HepG2 (cell line): ENCODE measurements at places on chromosomes 7 and 10. TPM values are rescaled to one million over a fixed set of nuclear protein-coding genes. Genes with fewer than 3 reads are reported as not detected.

- no peak for DNase-seq
Observed at GRCh38 chr10:8245131-8245813, 190.8 kb downstream of the GATA3 start.

- DNase-seq, result no peak
Observed at GRCh38 chr10:3264161-3264761, 91.7 kb upstream of the PITRM1 start.

DNA sequence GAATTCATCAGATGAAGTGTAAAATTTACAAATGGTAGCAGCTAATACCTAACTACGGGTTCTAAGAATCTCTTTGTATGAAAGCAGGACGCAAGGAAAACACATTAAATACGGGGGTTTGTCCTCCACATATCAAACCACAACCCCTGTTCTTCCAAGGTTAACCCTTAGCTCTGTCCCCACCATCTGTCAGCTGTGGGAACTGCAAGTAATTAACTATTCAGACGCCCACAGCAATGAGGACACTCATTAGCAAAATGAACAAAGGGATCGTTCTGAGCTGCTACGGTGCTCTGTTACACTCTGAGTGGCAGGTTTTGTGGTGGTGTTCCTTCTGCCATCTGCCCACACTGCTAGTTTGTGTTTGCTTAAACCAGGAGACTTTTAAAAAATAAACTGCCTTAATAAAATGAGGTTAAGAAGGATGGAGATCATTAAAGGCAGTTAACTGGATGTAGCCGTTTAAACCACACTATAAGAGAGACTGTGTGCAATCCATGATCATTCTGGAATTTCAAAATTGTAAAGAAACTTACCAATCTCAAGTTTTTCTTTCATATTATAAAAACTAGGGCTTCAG is 51.4 kb downstream of the C10orf67 start:
- DNase-seq, result peak; percentile 53

- DNase-seq, result no peak
Observed at GRCh38 chr7:44530990-44531389, 10.1 kb downstream of the NPC1L1 start.

DNA sequence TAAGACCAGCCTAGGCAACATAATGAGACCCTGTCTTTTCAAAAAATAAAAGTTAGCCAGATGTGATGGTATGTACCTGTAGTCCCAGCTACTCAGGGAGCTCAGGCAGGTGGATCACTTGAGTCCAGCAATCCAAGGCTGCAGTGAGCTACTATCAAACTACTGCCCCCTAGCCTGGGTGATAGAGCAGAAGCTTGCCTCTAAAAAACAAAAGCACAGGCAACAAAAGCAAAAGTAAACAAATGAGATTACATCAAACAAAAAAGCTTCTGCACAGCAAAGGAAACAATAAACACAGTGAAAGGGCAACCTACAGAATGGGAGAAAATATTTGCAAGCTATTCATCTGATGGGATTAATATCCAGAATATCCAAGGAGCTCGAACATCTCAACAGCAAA is 65.4 kb downstream of the FANK1 start:
- DNase-seq, result no peak

- no peak for DNase-seq
Observed at GRCh38 chr10:54372179-54372578, 428.9 kb downstream of the PCDH15 start.

DNA sequence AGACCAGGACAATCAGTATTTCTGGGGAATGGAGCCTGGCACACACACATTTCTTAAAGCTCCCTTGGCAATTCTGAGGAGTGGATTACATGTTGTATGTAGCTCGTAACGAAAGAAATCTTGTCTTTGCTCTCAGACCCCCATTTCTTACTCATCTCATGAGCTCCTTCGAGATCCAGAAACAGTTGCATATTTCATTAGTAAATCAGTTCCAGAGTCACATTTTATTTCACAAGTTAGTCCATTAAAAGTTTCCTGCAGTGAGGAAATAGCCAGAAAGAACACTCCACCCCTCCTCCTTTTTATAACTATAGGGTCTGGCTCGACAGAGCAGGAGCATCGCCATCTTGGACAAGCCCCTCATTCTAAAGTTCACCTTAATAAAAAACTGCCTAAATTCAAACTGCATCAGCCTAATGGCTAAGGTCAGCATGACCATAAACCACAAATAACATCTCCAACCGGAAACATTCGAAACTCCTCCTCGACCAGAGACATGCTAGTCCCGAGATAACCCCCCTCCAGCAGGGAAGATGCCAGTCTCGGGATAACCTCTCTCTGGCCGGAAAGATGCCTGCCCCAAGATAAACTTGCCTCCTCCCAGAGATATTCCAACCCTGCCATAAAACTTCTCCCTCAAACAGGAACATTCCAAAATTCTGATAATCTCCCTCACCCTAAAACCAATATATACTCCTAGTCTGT is 7.4 kb downstream of the EGFR start:
- no peak for DNase-seq

EIF5AL1 gene
- 0.14 and 0.22 TPM in 2 replicates for total RNA-seq

GRCh38 chr10:58718596-58718995 is 205.9 kb downstream of the BICC1 start:
- DNase-seq, result no peak

GRCh38 chr10:81873932-81874816 is 820 bp upstream of the NRG3 start:
- DNase-seq, result no peak

DNA sequence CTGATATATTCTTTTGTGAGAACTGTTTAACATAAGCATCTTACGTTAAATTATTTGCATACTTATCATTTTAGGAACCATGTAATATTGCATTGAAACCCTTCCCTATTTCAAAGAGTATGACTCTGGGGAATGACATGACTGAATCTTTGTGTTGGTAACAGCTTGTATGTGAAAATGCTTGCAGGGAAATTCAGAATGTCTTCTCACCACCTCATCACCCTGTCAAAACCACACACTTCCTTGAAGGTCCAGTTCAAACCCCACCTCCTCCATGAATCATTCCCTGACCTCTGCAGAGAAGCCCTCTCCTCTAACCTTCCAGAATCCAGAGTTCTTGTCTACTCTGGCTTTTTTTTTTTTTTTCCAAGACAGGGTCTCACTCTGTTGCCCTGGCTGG is 26.3 kb upstream of the NKX2-3 start:
- DNase-seq, result no peak

DNA sequence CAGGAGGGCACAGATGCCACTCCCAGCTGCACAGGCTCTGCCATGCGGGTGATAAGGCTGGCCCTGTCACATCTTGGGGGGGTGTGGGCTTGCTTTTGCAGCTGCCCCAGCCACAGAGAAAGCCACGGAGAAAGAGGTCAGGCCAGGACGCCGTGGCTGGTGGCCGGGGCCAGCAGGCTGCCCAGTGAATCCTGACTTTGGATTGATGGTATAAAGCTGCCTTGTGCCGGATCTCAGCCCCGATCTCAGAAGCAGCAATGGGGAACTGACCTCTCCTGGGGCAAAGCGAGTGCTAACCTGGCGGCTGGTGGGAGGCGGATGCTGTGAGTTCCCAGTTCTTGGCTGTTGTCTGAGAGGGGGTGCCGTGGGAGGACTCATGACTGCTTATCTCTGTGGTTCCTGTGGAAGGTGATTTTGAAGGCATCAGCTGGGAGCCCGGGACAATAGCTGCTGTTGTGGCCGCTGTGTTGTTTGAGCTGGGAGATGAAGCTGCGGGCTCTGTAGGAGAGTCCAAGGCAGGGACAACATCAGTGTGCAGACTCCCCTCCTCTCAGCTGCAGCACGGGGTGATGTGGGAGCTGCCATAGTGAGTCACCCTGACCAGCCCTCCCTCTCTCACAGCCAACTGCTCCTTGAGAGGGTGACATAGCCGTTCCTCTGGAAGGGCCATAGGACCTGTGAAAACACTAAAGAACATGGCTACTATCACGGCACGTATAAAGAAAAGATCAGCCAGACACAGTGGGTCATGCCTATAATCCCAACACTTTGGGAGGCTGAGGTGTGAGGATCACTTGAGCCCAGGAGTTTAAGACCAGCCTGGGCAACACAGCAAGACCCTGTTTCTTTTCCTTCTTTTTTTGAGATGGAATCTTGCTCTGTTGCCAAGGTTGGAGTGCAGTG is 17.0 kb downstream of the IL15RA start:
- DNase-seq, result no peak

DNA sequence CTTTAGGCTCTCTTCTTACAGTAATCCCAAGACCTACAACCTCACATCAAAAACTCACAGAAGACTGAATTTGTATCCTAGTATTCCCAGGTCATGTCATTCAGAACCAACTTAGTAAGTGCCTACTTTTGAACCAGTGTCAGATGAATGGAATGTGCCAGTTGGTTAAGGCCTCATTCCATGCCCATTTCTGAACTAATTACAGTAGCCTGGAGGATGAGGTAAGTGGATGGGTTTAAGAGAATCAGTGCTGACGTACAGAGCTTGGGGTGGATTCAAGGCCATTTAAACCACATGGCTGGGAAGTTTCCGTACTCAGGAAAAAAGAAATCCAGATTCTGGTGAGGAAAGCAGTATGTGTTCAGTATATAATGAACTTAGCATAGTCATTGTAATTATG is 21.9 kb upstream of the FOXP2 start:
- DNase-seq, result no peak

DNA sequence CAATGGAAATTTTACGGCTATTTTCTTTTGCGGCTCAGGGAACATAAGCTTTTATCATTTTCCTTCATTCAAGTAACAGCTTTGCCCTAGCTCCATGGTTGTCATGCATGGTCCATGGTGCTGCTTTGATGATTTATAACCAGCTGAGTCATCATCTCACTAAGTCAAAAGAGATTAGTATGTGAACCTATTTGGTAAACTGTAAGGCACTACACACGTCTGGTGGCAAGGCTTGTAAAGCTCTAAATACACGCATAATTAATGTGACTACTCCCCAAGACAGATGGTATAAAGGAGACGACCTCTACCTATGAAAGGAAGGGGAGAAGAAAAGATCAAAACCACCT is 340.2 kb downstream of the KCNMA1 start:
- DNase-seq, result no peak

GRCh38 chr10:61183967-61184366 is 240.0 kb upstream of the RHOBTB1 start:
- no peak for DNase-seq

GRCh38 chr7:141584935-141585334 is 33.7 kb downstream of the AGK start:
- DNase-seq, result no peak

DNA sequence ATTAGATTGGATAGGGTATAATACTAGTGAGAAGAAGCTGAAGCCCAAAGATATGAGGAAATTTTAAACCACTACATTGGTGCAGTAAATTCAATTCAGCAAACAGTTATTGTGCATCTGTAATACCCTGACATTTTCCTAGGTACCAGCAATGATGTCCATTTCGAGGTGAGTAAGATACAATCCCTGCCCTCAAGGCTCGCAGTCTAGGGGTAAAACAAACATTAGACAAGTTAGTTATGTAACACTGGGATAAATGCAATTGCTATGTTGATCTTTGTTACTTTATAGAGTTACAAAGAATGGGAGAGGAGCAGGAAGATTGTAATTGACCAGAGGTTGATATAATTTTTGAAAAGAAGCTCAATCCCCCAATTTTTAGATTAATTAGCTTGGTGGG is 168.1 kb downstream of the PRKG1 start:
- DNase-seq, result no peak

DNA sequence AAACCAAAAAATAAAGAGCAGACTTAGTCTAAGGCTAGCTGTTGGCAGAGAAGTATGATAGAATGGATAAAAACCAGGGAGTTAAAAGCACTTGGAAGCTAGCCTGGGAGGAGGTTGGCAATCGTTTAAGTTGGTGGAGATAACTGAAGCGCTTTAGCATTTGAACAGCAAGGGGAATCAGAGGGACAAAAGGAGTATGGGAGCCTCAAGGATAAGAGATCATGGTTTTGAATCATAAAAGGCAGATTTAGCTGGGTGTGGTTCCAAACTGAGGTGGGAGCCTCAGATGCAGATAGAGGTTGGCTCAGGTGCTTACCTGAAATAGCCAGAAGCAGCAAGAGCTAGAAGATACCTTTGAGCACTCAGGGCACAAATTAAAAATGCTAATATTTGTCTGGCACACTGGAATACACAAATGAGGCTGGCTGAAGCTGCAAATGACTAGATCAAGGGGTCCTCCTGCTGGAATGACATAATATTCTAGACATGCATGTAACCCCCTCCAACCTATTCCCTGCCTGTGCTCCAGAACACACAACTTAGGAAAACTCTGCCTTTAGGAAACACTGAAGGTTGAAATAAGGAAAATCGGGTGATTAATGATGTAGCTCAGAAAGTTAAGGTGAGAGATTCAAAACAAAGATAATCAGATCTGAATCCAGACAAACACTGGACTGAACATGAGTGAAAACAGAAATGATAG is 372.3 kb upstream of the LRRN3 start:
- DNase-seq, result no peak

- DNase-seq, result no peak
Observed at GRCh38 chr7:98599886-98600285, 17.2 kb upstream of the NPTX2 start.

DNA sequence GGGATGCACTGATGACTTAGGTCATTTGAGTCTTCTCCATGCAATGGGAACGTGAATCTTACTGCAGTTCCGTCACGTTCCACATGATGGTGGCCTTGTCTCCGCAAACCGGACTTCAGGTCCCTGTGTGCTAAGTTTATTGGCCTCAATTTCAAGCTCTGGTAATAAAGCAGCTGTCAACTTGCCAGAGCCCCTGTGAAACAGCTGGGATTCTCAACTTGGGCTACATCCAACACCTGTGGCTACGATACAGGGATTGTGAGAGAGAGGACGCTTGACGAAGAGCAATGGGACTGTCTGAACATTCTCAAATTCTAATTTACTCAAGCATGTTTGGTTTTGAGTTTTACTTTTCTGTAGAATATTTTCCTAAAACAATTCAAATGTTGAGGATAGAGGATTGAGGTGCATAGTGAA is 174.2 kb downstream of the PTN start:
- peak; percentile 26 for DNase-seq

DLX6 gene
- total RNA-seq, result 4.5 and 5.5 TPM in 2 replicates

PDE1C gene
- total RNA-seq, result not detected in 2 replicates

DNA sequence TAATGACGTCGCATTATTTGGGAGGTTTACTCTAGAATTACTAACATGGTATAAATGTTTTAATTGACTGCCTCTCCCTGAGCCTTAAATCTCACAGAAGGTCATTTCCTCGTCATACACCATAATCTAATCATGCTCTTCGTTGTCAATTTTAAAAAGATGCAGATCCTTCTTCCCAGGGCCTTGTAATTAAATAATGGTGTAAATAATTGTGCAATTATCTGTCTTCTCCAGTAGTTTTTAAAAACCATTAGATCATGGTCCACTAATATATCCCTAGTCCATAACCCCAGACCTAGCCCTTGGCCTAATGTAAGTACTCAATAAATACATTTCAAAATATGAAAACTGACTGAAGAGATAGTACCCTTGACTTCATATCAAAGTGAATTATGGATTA is 181.5 kb upstream of the GNAI1 start:
- no peak for DNase-seq

PNLIPRP2 gene
- total RNA-seq, result 0.95 and 0.97 TPM in 2 replicates

GRCh38 chr7:121085922-121086321 is 97.4 kb downstream of the CPED1 start:
- no peak for DNase-seq

DNA sequence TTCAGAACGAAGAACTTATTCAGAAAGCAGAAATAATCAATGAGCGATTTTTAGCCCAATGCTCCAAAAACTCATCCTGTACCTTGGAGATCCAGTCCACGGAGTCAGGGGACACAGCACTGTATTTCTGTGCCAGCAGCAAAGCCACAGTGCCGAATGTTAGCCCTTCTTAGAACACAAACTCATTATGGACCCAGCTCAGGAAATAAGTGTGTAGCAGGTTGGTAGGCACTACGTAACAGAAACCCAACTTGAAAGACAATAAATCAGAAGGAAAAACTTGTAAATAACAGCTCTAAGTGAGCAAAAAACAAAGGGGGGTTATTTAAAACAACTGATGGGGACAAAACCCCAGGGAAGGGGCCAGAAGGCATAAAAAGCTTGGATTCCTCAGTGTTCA is 112.0 kb upstream of the PRSS1 start:
- DNase-seq, result no peak

NACAD gene
- total RNA-seq, result 0.08 TPM in 1 of 2 replicates, not detected in the other
